Stimulated activated naive CD8-positive, alpha-beta T cell treated with anti-CD3 and anti-CD28 coated beads, Interleukin-15, Interleukin-2, amounts not matched to agents 100 U/mL and 50 U/mL, for 24 hours (primary cell): ENCODE measurements at places on chromosomes 7 and 10.

- DNase-seq = no peak
Observed at GRCh38 chr7:25574828-25575227, 346.5 kb upstream of the NPVF start.

DNA sequence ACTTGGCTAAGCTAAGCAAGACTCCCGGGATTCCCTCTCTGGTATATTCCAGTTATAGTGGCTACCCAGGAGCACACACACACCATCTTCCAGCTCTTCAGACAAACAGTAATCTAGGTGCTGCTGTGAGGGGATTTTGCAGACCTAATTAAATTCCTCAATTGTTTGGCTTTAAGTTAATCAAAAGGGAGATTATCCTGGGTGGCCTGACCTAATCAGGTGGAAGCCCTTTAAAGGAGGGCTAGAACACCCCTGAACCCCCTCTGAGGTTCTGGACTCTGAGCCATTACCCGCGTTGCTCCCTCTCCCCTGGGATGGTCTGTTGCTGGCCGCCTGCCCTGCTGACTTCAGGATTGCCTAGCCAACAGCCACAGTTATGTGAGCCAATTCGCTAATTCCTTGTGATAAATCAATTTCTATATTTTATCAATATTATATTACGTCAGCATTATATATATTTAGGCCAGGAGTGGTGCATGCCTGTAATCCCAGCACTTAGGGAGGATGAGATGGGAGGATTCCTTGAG is 6.4 kb downstream of the SFXN2 start:
- no peak for DNase-seq

GRCh38 chr10:24215196-24215595 is 6.3 kb downstream of the KIAA1217 start:
- no peak for DNase-seq

GRCh38 chr10:68837626-68838322 is 10.4 kb downstream of the STOX1 start:
- no peak for DNase-seq

DNA sequence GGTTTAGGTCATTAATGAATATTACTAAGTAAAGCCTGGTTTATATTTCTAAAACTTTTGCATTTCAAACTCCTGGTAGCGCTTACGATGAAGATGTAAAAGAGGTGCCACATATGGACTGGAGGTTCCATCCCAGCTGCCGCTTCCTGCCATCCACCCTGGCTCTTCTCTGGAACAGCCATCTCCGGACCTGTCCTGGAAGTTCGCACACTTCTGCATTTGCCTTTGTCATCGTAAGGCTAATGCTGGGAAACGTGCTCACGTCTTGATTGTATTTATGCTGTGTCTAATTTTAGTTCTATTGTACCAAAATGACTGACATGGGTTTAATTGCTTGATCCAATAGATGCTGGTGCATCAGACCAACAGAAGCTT is 103.1 kb downstream of the HIPK2 start:
- DNase-seq = no peak

DNA sequence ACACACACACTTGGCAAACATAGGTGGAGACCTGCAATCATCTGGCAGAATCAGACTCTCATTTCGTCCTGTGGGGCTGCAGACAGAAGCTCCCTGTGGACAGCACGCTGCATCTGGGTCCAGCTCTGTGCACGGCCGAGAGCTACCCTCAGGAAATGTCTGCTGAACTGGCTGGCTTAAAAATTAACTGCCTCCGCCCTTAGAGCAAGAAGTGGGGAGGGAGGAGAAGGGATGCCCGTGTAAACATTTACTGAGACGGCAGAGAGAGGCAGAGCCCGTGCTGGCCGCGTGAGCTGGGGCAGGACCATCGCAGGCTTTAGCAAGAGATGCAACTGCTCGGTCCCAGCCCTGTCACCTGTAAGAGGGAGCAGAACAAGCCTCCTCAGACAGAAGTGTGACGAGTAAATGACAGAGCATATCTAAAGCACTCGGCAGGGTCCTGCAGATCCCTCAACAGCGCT is 81.8 kb downstream of the TNS3 start:
- DNase-seq = no peak

GRCh38 chr10:91474009-91474408 is 63.9 kb downstream of the HECTD2 start:
- DNase-seq = no peak

GRCh38 chr10:1416456-1417037 is 320.8 kb downstream of the ADARB2 start:
- no peak for DNase-seq

DNA sequence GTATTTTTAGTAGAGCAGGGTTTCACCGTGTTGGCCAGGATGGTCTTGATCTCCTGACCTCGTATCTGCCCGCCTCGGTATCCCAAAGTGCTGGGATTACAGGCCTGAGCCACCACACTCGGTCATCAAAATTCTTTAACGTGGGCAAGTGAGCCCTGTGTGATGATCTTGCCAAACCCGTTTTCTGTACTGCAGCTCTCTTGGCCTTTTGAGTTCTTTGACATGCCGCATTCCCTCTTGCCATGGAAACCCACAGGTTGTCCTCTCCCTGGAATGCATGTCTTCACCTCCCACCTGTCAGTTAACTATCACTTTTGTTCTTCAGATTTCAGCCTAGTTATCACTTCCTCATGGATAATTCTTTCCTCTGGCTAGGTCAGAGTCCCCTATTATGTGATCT is 5.0 kb downstream of the NUP205 start:
- no peak for DNase-seq

- no peak for DNase-seq
Observed at GRCh38 chr7:35617041-35617440, 77.9 kb downstream of the HERPUD2 start.

DNA sequence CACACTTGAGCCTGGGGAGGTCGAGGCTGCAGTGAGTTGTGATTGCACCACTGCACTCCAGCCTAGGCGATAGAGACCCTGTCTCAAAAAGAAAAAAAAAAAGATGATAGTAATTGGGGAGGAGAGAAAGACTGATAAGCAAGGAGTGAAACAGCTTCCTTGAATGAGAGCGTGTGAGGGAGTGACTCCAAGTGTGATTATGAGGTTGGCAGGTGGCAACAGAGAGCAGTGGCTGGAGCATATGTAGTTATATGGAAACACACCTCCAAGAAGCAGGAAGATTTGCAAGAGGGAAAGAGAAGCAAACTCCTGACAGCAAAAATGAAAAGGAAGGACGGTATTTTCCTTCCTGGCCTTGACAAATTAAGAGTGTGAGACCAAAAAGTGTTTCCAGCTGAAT is 50.4 kb downstream of the VKORC1L1 start:
- DNase-seq = no peak

GRCh38 chr10:122050311-122050710 is 61.3 kb downstream of the TACC2 start:
- no peak for DNase-seq

GRCh38 chr7:82419200-82419599 is 24.4 kb downstream of the CACNA2D1 start:
- no peak for DNase-seq

GRCh38 chr10:100996678-100997359 is 2.8 kb upstream of the LZTS2 start:
- DNase-seq = peak; percentile 54

DNA sequence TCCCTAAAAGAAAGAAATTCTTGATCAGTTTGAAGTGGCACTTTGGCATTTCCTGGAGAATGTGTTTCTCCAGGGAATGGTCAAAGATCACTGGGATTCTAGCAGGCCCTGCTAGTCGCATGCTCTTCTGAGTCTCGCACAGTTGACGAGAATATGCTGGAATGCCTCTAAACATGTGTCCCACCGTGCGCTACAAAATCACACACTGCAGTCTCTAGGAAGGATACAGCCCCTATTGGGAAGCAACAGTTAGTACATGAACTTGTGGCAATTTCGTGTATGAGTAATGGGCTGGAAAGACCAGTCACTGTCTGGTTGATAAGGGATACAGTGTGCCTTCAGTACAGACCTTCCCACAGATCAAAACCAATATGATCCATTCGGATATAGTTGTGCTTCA is 257.9 kb downstream of the PRPF18 start:
- DNase-seq = no peak

- DNase-seq = no peak
Observed at GRCh38 chr7:152137476-152138025, 112.1 kb downstream of the GALNT11 start.

GRCh38 chr10:30041196-30042105 is 17.9 kb downstream of the JCAD start:
- no peak for DNase-seq

GRCh38 chr7:46619723-46620310 is 698.7 kb upstream of the IGFBP3 start:
- DNase-seq = no peak

DNA sequence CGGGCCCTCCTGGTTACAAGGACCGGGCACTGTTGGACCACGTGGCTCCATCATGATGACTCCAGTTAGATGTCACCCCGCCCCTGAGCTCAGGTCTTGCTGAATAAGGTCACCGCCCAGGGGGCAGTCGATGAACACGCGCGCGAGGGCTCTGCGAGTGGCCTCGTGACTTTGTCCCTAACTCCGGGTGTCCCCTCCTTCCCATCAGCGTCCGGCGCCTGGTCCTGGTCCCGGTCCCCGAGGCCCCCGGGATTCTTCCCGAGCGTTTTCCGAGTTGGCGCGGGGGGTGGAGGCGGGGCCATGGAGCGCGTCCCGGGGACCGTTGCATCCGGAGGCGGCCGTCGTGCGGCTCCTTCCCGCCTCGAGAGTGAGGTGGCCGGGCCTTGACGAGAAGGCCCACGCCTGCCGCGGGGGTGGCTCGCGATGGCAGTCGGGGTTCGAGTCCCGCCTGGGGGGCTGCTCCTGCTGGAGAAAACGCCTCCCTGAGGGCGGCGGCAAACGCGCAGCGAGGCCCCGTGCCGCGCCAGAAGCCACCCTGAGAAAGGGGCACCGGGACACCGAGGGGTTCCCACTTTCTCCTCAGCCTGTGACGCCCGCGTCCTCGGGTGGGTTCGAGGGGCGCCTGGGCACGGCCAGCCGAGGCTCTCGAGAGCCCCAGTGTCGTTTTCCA is 569 bp upstream of the NPTX2 start:
- no peak for DNase-seq
